Left lobe of liver (tissue), 2 donors: ENCODE measurements at places on chromosomes 4 and X. TPM values are rescaled to one million over a fixed set of nuclear protein-coding genes. Genes with fewer than 3 reads are reported as not detected.

GRCh38 chrX:111348429-111348828, 63.6 kb downstream of the DCX start:
- no peak for DNase-seq

- DNase-seq: no peak
Observed at GRCh38 chr4:139599594-139600374, 43.8 kb upstream of the SETD7 start.

DNA sequence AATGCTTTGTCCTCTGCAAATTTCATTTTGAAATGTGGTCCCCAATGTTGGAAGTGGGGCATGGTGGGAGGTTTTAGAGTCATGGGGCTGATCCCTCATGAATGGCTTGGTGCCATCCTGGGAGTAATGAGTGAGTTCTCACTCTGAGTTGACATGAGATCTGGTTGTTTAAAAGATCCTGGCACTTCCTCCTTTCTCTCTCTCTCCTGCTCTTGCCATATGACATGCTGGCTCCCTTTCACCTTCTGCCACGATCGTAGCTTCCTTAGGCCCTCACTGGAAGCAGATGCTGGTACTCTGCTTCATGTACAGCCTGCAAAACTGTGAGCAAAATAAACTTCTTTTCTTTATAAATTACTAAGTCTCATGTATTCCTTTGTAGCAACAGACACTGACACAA, 262.0 kb downstream of the IL15 start:
- no peak for DNase-seq

GRCh38 chrX:49003696-49004095, 1.6 kb upstream of the GRIPAP1 start:
- DNase-seq: no peak

- DNase-seq: no peak
Observed at GRCh38 chr4:158810487-158811215, 41.8 kb downstream of the FNIP2 start.

- DNase-seq: no peak
Observed at GRCh38 chr4:33954759-33955158, 2289.6 kb downstream of the ARAP2 start.

DNA sequence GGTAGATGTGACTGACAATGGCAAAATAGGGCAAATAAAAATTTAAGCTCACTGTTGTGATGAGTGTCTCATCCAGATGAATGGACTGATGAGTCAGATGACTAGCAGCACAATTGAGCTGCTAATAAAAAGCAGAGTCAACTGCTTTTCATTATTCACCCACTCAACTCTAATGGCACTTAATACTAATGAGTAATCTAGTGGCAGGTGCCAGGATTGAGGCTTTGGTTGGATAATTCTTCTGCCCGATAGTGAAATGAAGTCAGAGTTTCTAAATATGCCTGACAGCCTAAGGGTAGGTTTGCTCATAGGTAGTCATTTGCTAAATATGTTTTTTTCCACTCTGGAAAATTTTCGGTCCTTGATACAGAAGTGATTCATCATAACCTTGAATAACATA, 10.4 kb downstream of the OGT start:
- DNase-seq: no peak

- DNase-seq: peak; percentile 85
Observed at GRCh38 chr4:1192091-1192492, 19.7 kb upstream of the SPON2 start.

- peak; percentile 44 for DNase-seq
Observed at GRCh38 chrX:131677655-131678628, 134.1 kb downstream of the OR13H1 start.

GRCh38 chr4:42632653-42633382, 24.1 kb downstream of the ATP8A1 start:
- no peak for DNase-seq

DNA sequence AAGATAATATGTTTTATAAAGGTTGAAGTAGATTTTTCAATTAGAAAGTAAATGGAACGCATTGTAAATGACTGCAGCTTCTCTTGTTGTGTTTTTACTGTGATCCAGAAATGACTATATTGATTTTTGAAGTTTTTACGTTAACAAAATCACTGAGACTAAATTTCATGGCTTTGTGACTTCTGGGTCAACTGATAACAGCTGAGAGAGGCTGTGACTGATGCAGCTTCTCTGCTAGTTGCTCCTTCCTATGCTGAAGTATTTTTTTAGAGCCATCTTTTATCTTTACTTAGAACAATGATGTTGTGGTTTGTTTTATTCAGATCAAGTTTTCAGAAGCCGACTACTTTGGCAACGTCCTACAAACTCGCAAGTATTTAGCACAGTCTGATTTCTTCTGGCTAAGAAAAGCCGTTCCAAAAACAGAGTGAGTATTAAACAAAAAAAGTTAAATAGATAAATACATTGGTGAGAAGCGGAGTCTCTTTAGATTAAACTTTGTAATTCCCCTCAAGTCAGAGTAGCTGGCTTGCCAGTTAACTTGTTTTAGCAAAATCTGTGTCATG, 94.7 kb upstream of the CBLL2 start:
- no peak for DNase-seq

DNA sequence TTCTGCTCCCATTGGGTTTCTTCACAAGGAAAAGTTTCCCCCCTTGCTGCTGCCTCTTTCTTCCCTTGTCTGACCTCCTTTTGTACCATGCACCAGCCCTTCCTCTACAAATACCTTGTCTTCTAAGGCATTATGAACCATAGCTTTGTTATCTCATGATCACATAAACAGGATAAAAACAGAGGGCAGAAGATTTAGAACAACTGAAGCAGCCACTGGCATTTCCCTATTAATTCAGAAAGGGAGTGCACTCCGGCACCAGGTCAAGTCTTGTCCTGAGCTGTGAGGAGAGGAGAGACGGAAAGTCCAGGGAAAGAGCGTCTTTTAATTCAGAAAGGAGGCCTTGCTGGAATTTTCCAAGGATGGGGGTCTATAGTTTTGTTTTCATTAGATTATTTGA, 281.7 kb downstream of the RCHY1 start:
- no peak for DNase-seq

GRCh38 chr4:168486912-168487281, 6.6 kb upstream of the DDX60L start:
- DNase-seq: no peak

GRCh38 chr4:110124711-110125110, 73.7 kb downstream of the ELOVL6 start:
- DNase-seq: no peak

DNA sequence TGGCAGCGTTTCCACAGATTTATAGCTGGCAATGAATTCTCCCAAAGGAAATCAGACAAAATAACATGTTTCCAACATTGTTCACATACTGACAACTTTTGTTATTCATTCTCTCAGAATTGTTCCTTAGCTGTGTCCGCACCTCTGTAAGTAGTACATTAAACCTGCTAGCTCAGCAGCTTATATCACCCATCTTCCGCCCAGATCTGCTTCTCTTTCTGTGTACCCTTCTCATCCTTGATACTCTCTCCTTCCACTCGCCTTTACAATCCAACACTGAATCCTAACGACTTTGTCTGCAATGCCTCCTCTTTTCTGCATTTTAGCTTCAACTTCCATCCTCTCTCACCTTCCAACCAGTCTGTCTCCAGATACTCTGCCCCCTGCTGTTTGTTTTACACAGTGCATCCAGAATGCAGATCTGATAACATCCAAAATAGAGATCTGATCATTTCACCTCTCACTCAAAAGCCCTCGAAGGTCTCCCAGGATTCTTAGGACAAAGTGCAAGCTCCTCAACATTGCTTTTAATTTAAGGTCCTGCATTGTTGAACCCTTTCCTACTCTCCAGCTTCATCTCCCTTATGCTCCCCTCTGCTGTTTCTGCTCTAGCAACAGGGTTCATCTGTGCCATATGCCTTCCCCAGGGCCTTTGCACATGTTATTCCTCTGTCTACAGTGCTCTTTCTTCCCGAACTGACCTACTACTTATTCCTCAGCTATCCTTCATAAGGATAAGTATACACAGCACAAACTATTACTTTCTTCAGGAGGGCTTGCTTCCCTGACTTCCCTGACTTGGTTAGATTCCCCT, 67.3 kb upstream of the VBP1 start:
- no peak for DNase-seq

DNA sequence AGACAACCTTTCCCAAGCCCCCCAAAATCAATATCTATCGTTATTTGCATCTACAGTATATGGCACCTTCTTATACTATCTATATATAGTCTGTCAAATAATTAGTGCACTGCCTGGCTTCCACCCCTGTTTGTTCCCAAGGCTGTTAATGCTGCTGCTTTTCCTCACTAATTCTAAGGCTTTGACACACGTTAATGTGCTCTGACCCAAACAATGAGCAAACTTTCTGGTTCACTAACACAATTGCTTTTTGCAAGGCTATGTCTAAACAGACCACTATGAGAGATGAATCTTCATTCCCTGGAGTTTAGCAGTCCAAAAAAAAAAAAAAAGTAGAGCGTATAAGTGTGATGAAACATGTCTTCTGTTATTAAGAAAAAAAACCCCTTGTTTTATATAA, 360.9 kb upstream of the AGA start:
- DNase-seq: no peak

- DNase-seq: no peak
Observed at GRCh38 chrX:22800806-22801205, 199.0 kb upstream of the DDX53 start.

DNA sequence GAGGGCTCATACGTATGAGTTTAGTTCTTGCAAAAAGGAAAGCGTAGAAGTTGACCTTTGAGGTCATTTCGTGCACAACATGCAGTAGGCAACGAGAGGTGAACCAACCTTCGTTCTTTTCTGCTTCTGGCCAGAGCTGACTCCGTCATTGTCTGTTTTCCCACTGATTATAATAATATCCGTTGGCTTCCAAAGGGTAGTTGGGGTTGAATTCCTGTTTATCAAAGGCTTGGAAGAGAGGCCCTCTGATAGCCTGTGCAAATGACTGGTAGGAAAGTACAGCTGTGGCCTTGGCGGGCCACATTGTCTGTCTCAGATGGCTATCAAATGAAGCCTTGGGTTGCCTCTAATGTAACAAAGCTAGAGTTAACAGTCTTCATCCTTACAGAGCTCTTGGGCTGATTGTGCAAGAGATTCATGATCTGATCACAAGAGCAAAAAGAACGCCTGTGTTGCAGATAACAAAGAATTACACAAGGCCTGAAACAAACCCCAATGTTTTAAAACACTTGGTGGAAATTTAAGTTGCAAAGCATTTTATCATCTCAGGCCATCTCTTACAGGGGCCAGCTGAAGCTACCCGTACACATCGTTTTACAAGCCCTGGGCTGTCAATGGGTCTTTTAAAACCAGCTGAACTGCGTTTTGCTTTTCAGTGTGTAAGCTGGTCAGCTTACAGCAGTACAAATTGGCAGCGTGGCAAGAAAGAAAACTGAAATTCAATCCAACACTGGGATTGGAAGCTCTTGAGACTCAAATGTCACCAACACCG, 46.1 kb upstream of the FAM9C start:
- no peak for DNase-seq

DNA sequence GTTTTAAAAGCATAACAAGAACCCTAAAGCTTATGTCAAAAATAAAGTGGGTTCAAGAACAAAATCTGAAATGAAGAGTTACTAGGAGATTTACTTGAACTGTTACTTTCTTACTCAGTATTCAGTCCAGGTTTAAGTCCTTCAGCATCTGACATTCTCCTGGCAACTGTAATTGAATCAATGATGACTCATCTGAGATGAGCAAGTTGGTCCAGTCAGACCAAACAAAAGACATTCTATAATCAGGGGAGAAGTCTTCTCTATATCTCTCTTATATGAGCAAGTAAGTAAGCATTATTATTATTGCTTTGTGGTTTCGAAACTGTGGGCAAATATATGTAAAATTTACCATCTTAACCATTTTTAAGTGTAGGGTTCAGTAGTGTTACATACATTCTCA, 34.6 kb downstream of the MAP9 start:
- DNase-seq: no peak

- DNase-seq: no peak
Observed at GRCh38 chr4:104870495-104871233, 276.0 kb upstream of the TET2 start.

DNA sequence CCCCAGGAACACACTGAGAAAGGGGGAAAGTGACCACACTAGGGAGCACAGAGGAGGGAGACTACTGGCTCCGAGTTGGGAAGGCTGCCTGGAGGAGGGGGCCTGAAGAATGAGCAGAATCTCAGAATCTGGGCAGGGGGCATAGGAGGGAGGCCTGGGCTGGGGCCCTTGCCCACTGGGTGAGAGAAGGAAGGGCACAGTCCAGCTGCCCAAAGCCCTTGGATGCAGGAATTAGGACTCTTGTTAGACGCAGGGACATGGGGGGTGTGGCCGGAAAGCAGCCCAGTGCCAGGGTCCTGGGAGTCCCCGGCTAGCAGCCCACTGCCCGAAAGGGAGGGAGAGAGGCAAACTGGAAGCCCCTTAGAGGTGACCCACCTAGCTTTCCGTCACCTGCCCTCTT, 1.9 kb upstream of the DUSP9 start:
- DNase-seq: no peak

- DNase-seq: no peak
Observed at GRCh38 chr4:78630615-78631014, 79.0 kb downstream of the ANXA3 start.

DNA sequence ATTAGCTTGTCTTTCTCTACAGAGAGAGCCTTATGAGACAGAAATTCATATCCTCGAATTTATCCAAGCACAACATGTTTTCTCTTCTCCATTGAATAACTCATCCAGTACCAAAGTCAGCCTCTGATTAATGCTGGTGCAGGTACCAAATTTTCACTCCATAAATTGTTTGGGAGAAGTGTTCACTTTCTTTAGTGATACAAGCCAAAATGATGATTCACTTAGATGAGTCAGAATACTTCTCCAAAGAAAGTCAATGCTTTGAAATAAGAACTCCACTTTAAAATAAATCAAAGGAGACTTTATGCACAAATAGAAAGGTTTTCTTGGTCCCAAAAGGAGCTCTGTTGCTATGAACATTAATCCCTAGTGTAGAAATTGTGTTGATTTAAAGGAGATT, 60.2 kb downstream of the MAOB start:
- no peak for DNase-seq

DNA sequence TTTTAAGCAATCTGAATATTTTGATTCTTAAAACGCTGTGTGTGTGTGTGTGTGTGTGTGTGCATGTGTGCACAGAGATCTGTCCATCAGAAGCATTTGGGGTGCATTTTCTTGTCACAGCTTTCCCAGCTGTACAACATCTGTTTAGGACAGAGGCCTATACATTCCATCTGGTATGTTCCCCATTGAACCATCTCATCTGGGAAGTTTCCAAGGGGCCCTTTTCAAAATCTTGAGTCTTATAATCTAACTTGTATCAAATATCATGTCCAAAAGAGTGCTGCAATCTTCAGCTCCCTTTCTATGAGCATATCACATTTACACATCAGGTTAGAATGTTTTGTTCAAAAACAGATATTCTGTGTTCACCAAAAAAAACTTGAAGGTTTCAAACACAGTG, 16.5 kb upstream of the MID1 start:
- no peak for DNase-seq

GRCh38 chrX:107721966-107722707, 53.5 kb downstream of the TSC22D3 start:
- no peak for DNase-seq

The APLN gene
- total RNA-seq: 1.2 TPM

The DUSP9 gene
- 0.60 TPM for total RNA-seq

The IL3RA gene
- total RNA-seq: 0.40 TPM

The ACE2 gene
- 1.5 TPM for total RNA-seq

The PRIMPOL gene
- 5.9 TPM for total RNA-seq

The TMPRSS11D gene
- total RNA-seq: not detected

The RXFP1 gene
- total RNA-seq: 1.1 TPM

The ERCC6L gene
- 0.08 TPM for total RNA-seq

The TMSB15A gene
- total RNA-seq: not detected

The HERC5 gene
- 1.4 TPM for total RNA-seq

The MRPS18C gene
- 26.8 TPM for total RNA-seq

The PI4K2B gene
- 23.0 TPM for total RNA-seq

The ASMT gene
- total RNA-seq: not detected

The CT45A2 gene
- total RNA-seq: not detected

The USP26 gene
- not detected for total RNA-seq

The ITGB1BP2 gene
- 1.0 TPM for total RNA-seq
